ENCODE measurements at places on chromosomes 2 and 18. TPM values are rescaled to one million over a fixed set of nuclear protein-coding genes. Genes with fewer than 3 reads are reported as not detected.

DSG4 gene
- total RNA-seq = 0.09 TPM

DSEL gene
- total RNA-seq = 6.4 TPM

- no peak for DNase-seq
These were observed 14.9 kb downstream of the ICOS start for GRCh38 chr2:203951366-203951902.

- no peak for DNase-seq
These were observed 10.8 kb upstream of the ECEL1 start for GRCh38 chr2:232498452-232498851.

- DNase-seq = no peak
These were observed 365.1 kb upstream of the NETO1 start for GRCh38 chr18:73232933-73233332.

DNA sequence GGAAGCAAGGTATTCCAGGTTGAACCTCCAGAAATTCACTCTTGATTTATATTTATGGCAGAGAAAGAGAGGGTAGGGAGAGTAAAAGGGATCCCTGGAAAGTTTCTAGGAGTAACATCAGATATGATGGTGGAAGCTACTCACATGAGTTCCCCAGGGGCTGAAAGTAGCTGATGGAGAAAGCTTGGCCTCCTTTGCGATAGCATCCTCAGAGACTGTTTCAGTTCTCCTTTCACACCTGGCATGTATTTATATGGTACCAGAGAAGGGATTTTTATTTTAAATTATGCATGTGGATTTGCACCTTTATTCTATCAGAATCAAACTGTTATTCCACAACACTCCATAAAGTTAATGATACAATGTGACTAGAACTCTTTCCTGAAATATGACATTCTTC lies 126.3 kb upstream of the OSR1 start:
- DNase-seq = no peak

DNA sequence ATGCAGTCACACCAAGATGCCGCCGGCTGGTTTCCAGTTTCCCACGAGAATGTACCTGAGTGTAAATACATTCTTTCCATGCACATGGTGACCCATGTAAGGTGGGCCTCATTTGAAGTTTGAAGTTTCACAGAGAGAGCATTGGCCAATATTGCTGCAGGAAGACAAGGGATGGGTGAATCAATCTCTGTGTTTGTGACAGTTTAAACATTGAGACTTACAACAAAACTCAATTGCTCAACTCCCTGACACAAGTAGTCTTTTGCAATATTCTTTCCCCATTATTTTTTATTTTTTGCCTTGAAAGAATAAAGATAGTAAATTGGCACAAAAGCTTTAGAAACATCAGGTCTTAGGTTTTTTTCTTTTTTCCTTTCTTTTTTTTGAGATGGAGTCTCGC lies 5.1 kb downstream of the SERPINB2 start:
- DNase-seq = no peak

DNA sequence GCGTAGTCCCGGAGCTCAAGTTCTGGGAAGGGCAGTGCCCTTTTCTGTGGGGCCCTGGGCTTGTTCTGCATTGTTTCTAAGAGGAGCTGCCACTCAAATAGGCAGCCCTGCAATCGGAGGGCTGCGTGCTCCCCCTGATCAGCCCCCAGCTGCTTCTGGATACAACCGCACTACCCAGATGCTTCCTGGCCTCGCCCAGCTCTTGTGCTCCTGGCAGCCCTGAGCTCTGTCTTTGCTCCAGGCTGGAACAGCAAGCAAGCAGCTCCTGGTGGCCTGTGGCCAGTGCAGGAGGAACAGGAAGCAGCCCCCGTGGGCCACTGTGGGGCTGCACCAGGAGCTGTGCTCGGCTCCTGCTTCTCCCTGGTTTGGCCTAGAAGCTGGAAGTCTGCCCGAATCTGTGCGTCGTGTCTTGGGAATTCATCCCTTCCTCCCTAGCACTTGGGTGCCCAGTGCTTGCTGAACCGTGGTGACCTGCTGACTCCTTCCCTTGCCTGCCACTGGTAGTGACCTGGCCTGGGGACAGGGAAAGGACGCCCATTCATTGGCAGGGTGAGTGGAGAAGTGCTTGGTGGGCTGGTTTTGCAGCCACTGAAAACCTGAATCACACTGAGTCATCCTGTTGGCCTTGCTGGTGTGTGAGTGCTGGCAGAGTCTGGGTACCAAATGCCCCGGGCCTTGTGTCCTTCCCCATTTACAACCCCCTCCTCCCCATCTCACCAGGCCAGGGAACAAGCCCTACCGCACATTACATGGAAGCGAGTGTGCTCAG lies 27.3 kb upstream of the NTSR2 start:
- no peak for DNase-seq

- DNase-seq = no peak
These were observed 134.2 kb downstream of the CALCRL start for GRCh38 chr2:187313831-187314230.

- DNase-seq = peak; percentile 47
These were observed 848 bp downstream of the TMSB10 start for GRCh38 chr2:84906108-84906899.

DNA sequence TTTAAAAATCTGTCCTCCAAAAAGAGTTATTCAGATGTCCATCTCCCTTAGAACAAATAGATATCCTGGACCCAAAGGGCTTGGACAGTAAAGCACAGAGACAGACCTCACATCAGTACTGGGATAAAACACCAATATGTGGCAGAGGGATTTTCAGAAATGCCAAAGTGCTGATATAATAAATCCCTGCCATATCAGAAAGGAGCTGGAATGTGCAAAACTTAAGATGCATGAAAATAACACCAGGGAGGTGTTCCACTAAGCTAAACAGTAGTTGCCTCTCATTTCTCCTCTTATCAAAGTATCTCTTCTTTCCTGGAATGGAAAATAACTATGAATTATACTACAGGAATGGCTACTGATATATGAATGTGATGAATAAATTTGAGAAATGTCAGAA lies 13.2 kb downstream of the USP40 start:
- no peak for DNase-seq

DNA sequence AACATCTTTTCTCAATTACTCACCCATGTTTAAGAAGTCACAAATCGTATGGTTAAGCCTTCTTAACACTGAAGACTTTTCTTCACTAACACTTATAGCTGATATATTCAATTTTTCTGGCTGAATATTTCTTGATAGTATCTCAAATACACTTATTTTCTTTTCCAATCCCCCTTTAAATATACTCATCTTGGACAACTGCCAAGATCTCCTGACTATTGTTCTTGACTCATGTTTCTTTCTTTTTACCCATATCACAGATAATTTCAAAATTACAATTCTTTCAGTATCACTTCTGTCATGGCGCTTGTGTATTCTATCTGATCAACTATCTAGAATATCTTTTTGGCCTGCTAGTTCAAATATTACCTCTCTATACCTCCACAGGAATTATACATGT lies 954.3 kb upstream of the ACVR2A start:
- DNase-seq = no peak

GRCh38 chr2:144456680-144457079 lies 63.2 kb downstream of the ZEB2 start:
- DNase-seq = no peak

GRCh38 chr2:172596776-172597175 lies 40.9 kb downstream of the PDK1 start:
- no peak for DNase-seq
